ENCODE measurements at places on chromosomes 1 and 21.

- no peak for DNase-seq
These were observed 103.2 kb upstream of the SLC44A3 start for GRCh38 chr1:94716965-94717364.

DNA sequence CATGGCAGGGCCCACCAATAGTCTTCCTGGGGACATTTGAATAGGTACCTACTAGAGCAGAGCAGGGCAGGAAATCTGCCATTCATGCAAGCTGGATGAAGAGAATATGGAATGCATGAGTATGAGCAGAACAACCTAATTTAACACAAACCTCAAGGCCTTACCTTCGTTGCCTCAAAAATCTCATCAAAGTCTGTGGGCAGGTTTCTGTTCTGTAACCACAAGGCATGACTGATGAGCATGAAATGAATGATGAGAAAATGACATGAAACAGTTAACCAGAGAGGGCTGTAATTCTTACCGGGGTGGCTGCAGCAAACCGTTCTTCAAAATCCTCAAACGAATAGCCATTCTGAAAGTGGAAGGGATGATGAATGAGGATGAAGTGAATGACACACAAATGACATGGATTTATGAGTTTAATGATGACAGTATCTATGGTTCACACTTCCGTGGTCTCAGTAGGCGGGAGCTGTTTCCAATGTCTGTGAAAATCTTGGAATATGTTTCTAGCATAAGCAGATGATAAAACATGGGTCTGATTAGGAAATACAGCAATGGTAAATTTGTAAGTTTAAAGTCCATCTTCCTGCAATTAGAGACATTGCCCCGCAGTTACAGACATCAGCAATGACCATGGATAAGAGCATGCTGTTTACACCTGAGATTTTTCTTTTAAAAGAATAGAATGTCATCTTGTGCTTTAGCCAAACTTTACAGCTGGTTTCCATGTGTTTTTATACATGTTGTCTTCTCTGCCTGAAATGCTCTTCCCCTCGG lies 67.6 kb upstream of the C8B start:
- no peak for DNase-seq

DNA sequence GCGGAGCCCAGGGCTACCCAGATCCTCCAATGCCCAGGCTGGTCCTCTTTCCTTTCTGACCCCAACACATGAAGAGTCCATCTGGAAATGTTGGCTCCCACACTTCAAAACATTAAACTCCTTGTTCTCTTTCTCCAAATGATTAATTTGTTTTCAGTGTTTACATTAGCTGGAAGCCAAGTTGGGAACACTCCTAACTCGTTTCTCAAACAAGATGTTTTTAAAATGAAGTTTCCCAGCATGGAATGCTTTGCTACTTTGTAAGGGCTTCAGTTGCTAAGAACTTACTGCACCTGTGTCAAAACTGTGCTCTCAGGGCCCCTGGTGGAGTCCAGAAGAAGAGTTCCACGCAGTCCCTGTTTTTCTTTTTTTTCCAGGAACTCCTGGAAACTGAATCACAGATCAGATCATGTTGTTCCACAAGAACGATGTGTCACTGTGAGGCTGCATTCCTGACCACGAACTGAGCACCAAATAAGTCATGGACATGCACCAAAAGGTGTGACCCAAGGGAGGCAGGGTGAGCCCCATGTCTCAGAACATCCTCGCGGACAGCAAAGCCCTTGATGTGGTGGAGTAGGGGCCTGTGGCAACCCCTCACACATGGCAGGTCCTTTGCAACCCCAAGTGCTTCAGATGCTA lies 257.3 kb downstream of the KCNJ6 start:
- DNase-seq: no peak

GRCh38 chr21:29293495-29293894 lies 5.2 kb upstream of the BACH1 start:
- no peak for DNase-seq

GRCh38 chr1:114323959-114324661 lies 170.4 kb upstream of the SYT6 start:
- DNase-seq: no peak

DNA sequence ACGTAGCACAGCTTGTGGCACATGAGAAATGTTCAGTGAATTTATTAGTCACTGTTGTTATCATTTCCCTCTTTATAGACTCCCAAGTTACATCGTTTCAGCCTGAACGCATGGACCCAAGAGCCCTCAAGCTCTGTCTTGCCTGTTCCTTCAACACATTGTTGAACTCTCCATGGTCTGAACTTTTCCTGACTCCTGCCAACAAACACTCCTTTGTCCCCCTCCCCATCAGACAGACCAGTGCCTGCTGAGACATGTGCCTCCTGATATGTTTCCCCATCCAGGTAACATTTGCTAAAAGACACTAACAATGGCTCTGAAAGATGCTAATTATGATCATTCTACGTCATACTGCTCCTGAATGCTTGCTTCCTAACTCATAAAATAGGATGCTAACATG lies 108.7 kb upstream of the NFIA start:
- DNase-seq: no peak

DNA sequence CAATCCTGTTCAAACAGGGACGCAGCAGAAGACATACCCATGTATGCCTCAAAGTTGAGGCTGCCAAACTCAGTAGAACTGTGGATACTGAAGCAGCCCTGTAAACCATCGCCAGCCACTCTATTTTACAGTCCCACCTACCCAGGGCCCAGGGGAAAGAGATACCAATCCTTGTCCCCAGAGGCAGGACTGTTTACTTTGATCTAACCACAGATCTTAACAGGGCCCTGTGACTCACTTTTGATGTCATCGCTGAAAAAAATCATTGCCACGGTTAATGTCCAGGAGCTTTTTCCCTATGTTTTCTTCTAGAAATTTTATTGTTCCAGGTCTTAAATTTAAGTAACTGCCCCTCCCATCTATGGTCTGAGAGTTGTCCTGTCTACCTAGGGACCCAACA lies 538.4 kb upstream of the NCAM2 start:
- no peak for DNase-seq

Data from stimulated activated CD4-positive, alpha-beta T cell treated with anti-CD3 and anti-CD28 coated beads, TNF-alpha, amount 100 ng/mL, for 4 hours (primary cell).